ENCODE measurements at places on chromosomes 3 and 15.

- no peak for DNase-seq
These were observed 1.3 kb downstream of the SEMA7A start for GRCh38 chr15:74432271-74432967.

DNA sequence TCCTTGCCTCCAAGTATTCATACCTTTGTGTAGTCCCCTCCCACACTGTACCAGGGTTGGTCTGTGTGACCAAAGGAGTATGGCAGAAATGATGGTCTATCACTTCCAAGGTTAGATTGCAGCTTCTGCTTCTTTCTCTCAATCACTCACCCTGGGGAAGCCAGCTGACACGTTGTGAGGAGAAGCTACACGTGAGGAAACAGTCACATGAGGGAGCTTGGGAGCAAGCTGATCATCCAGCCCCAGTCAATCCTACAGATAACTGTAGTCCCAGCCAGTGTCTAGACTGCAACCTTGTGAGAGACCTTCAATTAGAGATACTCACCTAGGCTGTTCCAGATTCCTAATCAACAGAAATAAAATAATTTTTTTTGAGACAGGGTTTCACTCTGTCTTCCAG, 6.2 kb upstream of the ZNF774 start:
- no peak for DNase-seq

- DNase-seq, result no peak
These were observed 44.4 kb downstream of the GAP43 start for GRCh38 chr3:115667738-115668065.

- DNase-seq, result no peak
These were observed at the start of gene TIMP4 for GRCh38 chr3:12158387-12159226. Gene TIMP4, minus strand, starts transcription at chr3:12158912. Its CDS starts 72 bp downstream, at chr3:12158840.

- DNase-seq, result no peak
These were observed 5.7 kb downstream of the PODXL2 start for GRCh38 chr3:127634653-127635052.

GRCh38 chr15:64095795-64096667, at the start of gene SNX1:
Gene SNX1, plus strand, starts transcription at chr15:64095982. Its CDS starts 32 bp downstream, at chr15:64096014.
- no peak for DNase-seq

DNA sequence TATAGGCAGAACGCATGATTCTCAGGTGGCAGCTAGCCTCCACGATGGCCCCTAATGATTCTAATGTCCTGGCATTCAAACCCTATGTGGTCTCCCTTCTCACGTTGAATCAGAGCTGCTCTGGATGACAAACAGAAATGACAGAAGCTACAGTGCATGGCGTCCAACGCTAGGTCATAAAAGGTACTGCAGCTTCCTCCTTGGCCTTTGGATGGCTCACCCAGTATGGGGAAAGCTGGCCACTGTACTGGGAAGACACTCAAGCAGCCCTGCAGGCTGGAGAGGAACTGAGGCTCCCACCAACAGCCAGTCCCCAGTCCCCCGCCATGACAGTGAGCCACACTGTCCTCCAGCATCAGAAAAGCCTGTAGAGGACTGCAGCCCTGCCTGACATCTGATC, 286.3 kb downstream of the FAM43A start:
- no peak for DNase-seq

GRCh38 chr3:127884041-127884440, 31.0 kb upstream of the KBTBD12 start:
- no peak for DNase-seq

DNA sequence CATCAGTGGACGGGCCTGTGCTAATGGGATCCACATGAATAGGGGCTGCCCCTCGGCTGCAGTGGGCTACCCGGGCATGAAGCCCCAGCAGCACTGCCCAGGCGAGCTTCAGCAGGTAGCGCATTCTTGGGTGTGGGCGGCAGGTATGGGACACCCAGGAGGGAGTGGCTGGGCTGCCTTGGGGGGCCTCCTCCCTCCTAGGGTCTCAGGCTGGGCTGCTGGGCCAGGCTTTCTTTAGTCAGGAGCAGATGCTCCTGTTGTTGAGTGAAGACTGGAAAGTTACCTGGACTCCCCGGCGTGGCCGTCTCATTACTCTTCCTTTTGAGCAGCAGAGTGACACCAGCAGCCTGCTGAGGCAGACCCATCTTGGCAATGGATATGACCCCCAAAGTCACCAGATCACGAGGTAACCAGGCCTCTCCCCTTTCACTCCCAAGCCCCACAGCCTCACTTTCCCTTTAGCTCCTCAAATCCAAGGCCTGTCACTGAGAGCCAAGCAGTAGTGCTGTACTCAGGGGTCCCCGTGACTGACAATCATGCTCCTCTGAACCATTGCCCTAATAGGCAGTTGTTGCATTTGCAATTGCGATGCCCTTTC, 73.2 kb downstream of the BOC start:
- DNase-seq, result no peak

- DNase-seq, result no peak
These were observed 64.5 kb upstream of the MBNL1 start for GRCh38 chr3:152204218-152204617.

DNA sequence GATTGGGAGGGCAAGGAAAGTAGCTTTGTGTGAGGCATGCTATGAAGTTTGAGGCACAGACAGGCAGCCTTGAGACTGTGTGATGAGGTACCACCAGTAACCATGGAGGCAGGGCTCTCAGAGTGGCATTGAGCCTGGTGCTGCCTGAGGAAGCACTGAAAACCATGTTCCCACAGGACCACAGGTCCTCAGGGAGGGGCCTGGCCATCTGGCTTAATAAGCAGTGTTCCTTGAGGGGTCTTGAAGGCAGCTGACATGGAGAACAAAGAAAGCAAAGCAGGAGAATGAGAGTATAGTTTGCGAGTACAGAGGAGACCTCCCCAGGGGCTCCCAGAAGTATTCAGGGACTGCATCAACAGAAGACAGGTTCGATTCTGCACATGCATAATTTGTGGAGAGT, 346.6 kb downstream of the EPHB1 start:
- no peak for DNase-seq

- no peak for DNase-seq
These were observed 313.4 kb downstream of the CNTN6 start for GRCh38 chr3:1406250-1406649.

- no peak for DNase-seq
These were observed 6.7 kb upstream of the SRP14 start for GRCh38 chr15:40045572-40046217.

Measured in iPS DF 6.9 (cell line).